AML-193 (cell line): ENCODE measurements at places on chromosomes 12 and 14.

DNA sequence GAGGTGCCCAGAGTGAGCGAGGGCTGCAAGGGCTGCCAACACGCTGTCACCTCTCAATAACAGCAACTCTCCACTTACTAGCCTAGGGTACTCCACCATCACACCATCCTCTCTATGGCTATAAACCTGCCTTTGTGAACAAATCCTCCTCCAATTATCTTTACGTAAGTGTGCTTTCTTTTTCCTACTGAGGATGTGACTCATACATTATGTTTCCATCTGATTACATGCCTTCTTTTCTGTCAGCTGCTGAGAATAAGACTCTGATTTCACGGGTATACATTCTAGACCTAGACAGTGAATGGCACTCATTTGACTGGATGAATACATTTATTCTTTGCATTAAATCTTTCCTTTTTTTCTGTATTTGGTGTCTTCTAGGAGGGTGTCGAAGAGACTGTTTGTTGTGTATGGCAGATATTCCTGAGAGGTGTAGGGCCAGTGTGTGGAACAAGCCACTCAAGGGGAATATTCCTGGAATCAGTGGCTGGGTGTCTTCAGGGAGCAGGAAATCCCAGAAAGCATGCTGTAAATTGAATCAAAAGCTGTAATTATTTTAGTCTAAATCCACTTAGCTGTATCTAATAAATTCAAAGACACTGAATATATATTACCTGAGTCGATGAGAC is 327.3 kb upstream of the TMTC1 start:
- no peak for DNase-seq

DNA sequence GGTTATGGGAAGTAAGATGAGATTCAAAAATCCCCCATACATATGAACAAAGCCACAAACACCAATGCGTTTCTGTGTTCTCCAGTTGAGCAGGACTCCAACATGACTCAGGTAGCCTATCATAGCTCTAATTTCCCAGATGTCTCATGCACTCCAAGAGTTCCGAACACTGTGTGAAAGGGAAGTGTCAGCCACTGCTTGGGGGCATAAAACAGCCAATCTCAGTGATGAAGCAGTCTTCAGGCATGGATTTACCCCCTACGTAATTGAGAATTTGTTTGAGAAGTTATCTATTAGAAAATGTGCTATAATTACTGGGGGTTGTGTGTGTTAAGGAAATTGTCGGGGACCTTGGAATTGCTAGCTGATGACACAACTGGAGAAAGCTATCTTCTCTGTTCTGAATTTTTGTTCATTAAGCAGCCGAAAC is 153.9 kb upstream of the AVPR1A start:
- DNase-seq = no peak

GRCh38 chr12:47648056-47648579 is 57.7 kb downstream of the RPAP3 start:
- DNase-seq = no peak

DNA sequence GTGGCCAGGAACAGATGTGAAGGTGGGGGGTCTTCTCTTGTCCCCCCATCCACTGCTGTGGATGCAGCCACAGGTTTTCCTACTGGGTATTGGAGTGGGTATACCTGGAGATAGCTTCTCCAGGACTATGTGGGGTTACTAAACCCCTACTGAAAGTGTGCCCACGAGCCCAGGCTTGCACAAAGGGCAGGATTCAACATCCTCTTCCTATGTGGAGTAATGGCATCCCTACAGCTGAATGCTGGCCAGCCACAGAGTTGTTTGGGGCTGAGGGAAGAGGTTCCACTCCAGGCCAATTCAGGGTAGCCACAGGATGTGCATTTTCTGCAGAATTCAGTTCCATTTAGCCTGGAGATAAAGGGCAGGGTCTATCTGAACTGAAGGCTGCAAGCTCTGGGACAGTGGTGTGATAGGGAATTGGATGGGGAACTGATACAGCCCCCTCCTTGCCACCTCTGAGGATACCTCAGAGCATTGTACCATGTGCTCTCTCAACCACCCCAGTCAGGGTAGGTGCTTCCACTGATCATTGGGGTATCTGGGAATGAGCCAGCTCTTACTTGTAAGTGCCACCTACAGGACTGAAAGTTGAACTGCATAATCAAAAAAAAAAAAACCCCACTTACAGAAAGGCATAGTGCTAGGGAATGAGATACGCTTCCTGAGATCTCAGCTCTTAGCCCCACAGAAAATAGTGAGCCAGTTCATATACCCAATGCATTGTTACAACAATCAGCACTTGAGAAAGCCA is 187.1 kb downstream of the KITLG start:
- DNase-seq = peak; percentile 34

DNA sequence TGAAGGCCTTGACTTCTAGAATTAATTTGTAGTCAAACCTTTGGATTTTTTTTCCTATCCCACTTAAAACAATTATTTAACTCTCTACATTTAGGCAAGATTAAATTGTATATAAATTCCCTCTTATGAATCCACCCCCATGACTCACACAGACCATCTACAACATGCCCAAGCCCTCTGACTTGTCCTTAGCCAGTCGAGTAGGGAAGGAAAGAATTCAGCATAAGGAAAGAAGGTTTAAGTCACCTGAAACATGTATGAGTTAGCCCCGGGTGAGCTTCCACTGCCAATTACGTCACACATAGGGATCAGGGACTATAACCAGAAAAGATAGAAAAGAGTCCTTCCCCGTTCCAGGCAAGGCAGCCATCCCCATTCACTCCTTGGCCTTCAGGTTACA is 14.9 kb upstream of the RESF1 start:
- no peak for DNase-seq

- no peak for DNase-seq
These were observed 7.1 kb downstream of the CCER1 start for GRCh38 chr12:90947869-90948268.

GRCh38 chr12:19856389-19856788 is 417.1 kb downstream of the AEBP2 start:
- DNase-seq = no peak

- no peak for DNase-seq
These were observed at the start of gene RARG for GRCh38 chr12:53231921-53232645. RARG (minus strand) TSS chr12:53232209; CDS start chr12:53227545, 4,664 bp downstream.

- DNase-seq = peak; percentile 17
These were observed 18.1 kb upstream of the DUSP6 start for GRCh38 chr12:89370421-89370831.

DNA sequence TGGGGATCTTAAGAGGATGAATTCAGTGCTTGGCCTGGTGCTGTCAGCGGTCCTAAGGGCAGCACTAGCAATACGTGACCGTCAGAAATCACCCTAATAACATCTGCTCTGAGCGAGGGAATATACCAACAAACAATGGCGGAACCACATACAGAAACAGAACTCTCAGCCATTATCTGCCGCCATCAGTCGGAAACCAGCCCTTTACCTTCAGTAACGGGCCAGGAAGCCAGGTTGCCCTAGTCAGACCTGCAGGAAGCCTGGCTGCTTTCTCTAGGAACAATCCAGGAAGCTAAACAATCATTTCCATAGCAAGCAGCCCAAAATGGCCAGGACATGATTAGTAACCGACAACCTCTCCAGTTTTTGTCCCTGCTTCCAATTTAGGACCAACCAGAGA is 5.6 kb downstream of the CDCA4 start:
- DNase-seq = no peak

DNA sequence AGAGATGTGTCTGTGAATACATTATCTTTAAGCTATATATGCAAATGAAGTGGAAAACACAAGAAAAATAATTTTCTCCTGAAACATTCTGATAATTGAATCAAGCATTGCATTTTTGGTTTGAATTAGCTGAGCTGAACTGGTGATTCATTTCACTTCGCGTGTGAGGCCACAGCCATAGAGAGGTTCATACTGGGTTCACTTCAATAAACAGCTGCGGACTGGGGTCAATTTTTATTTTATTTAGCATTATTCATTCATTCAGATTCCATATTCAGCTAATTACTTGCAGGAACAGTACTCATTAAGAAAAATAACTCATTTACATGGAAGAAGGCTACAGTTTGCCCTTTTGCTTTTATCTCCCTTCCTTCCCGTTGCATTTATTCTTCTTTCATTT is 195.2 kb upstream of the LRIG3 start:
- DNase-seq = no peak

- DNase-seq = peak; percentile 26
These were observed 6.9 kb upstream of the CORO1C start for GRCh38 chr12:108738170-108738569.

- DNase-seq = no peak
These were observed 2.0 kb downstream of the MGP start for GRCh38 chr12:14883686-14884085.
